Activated CD4-positive, alpha-beta T cell treated with anti-CD3 and anti-CD28 coated beads for 4 hours (primary cell): ENCODE measurements at places on chromosomes 4 and X.

GRCh38 chr4:153018684-153019083, 82.6 kb downstream of the FHDC1 start:
- DNase-seq, result no peak

GRCh38 chr4:140237616-140238350, 83.8 kb upstream of the MAML3 start:
- DNase-seq, result no peak

- DNase-seq, result no peak
Observed at GRCh38 chrX:104130808-104131207, 18.5 kb downstream of the ZCCHC18 start.

- no peak for DNase-seq
Observed at GRCh38 chrX:85569096-85569495, 189.6 kb upstream of the POF1B start.

- DNase-seq, result no peak
Observed at GRCh38 chr4:36133086-36133485, 111.2 kb downstream of the ARAP2 start.

DNA sequence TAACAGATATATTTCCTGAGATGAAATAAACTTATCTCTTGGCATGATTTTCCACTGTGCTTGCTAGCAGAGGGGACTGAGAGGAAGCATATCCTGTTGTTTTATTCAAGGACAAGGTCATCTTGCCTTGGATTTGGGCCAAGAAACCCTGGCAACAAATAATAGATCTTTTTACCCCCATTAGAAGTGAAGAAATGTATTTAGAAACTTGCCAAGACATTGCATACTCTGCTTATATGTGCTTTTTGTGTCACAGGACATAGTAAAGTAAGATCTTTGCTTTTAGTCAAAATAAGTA, 170.2 kb downstream of the RAPGEF2 start:
- DNase-seq, result no peak

GRCh38 chr4:90027565-90027964, 99.6 kb upstream of the CCSER1 start:
- no peak for DNase-seq

DNA sequence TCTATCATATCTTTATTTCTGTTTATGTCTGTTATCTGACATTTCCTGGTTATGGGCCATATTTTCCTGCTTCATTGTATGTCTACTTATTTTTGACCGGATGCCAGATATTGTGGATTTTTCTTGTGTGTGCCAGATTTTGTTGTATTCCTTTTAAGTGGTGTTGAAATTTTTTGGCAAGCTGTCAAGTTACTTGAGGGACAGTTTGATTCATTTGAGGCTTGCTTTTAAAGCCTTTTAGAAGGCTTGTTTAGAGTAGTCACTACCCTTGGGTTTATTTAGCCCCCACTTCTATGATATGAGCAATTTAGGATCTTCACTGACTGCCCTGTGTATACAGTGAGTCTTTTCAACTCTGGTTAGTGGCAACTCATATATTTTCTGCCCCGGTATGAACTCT, 29.2 kb upstream of the NPY2R start:
- DNase-seq, result no peak

DNA sequence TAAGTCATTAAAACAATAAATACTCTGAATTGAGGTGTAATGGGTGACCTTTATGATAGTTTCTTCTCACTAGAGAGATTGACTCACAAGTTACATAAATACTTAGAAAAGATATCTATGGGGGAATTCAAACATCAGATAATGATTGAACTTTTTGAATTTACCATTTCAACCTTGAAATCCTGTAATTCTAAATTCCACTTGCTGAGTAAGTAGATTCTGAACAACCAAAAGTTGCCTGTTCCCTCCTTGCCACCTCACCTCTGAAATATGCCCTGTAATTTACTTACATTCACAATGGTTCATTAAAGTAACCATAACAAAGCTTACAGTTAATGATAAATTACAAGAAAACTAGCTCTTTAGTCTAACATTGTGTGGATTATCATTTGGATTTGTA, 43.3 kb upstream of the SLC39A8 start:
- DNase-seq, result no peak

GRCh38 chr4:38775326-38775725, 7.5 kb downstream of the TLR10 start:
- no peak for DNase-seq

DNA sequence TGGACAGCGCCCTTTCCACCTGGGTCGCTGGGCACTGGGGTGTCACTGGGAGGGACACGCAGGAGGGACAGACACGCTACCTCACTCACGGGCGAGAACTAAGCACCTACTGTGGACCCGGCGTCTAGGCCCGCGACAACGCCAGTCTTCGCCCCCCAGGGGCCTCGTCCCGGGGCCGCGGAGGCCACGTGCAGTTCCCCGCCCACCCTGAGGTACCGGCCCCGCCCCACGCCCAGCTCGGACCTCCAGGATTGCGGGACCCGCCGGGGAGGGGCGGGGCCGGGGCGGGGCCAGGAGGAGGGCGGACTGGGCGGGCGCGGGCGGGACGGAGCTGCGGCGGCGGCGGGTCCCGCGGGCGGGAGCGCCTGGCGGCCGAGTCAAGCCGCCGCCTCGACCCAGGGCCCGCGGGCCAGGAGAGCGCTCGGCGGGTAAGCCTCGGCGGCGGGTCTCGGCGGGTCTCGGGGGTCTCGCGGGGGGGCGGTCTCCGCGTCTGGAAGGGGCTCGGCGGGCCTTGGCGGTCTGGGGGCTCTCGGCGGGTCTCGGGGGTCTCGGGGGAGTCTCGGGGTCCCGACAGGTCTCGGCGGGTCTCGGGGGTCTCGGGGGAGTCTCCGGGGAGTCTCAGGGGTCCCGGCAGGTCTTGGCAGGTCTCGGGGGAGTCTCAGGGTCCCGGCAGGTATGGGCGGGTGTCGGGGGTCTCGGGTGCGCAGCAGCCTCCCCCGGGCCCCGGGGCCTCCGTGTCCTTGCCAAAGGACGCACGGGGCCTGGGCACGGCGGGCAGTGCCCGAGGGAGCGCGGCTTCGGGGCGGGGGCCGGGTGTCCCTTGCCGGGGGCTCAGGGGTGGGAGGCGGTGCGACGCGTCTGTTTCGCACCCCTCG, at the start of gene SH3BP2:
Gene SH3BP2 (plus strand): TSS at position 375 of the 875 bp plus-strand sequence. CDS start 27,533 bp downstream, outside the sequence.
- DNase-seq, result peak; percentile 61

DNA sequence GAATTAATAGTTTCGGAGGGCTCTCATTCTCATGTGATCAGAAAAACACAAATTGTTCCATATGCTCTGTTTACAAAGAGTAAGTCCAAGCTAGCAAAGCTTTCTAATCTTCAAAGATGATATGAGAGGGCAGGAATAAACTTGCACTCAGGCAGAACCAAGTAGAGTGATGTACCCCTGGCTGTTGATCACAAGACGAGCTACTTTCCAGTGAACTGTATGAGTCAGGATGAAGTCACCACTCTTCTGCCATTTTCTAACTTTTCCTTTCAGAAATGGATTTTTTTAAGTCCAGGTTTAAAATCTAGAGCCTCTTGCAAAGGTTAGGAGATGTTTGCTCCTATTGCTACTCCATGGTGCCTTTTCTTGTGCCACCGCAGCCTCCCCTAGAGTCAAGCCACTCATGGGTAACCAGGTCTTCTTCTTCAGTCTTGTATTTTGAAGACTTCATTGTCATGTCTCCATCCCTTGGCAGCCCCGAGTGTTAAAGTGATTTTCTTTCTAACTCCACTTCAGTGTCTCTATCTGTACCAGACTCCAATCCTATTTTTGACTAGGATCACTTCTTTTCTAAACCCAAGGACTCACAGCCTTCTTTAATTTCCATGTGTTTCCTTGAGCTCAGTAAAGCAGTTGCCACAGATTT, 171.9 kb upstream of the GALNT7 start:
- no peak for DNase-seq

- no peak for DNase-seq
Observed at GRCh38 chr4:24519649-24520048, 64.7 kb downstream of the DHX15 start.

- no peak for DNase-seq
Observed at GRCh38 chr4:152586668-152587067, 50.8 kb upstream of the FBXW7 start.

GRCh38 chr4:189840356-189840755, 100.3 kb upstream of the FRG1 start:
- no peak for DNase-seq

- DNase-seq, result no peak
Observed at GRCh38 chrX:38108364-38108763, 102.0 kb downstream of the SYTL5 start.

DNA sequence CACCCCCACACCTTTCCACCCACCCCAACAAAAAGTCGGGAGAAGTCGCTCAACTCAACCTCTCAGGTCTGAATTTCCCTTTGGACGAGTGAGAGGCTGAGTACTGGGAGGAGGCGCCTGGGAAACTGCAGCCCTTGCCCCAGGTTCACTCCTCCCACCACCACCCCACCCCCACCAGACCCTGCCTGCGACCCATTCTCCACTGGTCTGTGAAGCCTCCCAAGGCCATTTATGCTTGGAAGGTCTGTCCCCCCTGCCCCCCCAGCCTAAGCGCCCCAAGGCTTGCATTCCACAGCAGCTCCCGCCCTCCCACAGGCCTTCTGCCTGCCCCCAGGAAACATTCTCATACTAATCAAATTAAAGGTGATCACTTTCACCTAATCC, 27.2 kb downstream of the ELF4 start:
- DNase-seq, result no peak

- DNase-seq, result no peak
Observed at GRCh38 chr4:39521253-39521919, 5.9 kb downstream of the UGDH start.

- DNase-seq, result no peak
Observed at GRCh38 chrX:132034648-132035047, 11.5 kb downstream of the STK26 start.

DNA sequence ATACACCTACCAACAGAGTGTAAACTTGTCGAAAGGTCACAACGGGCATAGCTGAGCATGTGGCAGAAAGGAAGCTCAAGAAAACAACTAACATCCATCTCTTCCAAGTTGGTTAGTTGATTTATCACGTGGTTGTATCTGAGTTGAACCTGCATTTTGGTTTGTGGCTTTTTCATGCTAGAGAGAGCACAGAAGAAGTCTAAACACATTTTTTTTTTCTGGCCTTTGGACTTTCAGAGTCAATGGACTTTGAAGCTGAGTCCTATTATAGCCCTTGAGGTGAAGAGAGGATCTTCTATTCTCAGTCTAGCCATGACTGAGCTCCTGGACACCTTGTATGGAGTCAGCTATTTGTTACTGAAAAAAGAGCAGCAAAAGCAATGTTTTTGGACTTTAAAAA, 150.6 kb upstream of the TRPC5 start:
- no peak for DNase-seq

GRCh38 chr4:146521541-146522097, at the start of gene SLC10A7:
Gene SLC10A7, minus strand, starts transcription at chr4:146521940. Its CDS starts 223 bp downstream, at chr4:146521717.
- peak; percentile 66 for DNase-seq

GRCh38 chr4:188127214-188127874, 11.9 kb upstream of the TRIML1 start:
- DNase-seq, result no peak

DNA sequence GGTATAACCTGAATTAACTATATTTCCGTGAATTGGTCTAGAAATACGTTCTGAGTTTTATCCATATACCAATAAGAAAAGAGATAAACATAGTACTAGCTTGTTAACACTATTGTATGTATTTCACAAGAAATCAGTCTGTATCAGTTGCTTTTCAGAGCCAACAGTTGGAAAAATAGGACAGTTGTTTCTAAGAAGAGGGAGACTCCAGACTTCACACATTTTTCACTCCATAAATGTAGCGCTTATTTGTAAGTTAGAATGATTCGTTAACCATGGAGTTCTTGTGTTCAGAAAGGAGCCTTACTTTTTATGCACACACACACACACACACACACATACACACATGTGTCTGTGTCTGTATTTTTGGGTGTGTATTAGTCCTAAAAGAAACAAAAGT, 376.7 kb upstream of the SMIM31 start:
- no peak for DNase-seq

DNA sequence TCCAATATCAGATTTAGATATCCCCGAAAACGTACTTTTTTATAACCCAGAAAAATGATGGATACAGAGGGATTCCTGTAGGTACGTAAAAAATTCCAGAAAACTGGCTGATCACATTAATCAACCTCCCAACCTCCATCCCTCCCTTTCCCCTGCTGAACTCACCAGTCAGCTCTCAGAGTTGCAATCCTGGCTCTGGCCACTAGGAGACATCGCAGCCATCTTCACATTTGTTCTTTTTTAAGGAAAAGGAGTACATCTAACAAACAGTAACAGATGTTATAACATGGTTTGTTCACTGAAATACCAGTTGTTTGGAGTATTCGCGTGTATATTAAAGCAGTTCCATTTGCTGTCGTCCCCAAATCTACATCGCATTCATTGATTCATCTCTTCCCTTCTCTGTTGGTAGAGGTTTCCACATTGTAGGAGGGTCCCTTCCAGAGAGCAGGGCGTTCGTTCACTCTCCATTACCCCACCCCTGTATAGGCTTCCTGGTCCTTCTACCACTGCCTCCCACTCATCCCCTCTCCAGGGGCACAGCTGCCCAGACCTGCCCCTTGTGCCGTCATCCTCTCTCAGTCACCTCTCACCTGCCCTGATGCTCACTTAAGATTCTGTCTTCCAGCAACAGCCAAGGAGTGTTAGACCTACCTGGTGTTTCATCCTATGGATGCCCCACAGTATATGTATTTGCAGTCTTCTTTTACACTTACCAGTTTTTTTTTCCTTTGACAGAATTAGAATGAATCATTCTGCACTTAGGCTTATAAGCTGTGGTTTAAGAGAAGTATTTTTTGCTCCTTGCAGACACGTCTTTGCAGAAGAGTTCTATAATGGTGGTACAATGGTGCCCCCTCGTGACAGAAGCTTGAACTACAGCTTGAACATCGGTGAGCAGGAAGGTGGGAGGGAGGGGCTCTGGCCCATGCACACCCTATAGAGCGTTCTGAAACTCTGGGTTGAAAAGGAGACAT, 36.8 kb upstream of the RAB40AL start:
- peak; percentile 75 for DNase-seq

DNA sequence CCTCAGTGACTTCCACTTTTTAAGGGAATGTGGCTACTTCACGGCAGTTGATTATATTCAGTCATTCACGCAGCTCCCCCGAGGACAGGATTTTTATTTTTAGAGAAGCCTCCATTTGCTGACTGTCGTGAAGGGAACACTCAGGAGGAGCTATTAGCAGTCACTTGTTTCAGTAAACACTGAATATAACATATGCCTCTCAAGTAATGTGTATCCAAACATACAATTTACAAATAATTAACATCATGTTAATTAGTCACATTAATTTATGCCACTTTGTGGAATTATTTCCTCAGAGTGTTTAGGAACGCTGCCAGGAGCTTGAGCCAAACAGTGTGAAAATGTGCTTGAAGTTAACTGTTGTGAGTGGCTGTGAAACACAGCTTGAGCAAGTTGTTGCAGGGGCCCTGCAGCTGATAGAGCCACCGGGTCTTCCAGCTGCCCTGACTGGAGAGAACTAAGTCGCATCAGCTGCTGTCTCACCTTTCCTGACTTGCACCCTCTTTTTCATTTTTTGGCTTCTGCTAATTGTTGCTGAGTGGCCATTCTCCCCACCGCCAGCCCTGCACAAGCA, 245.6 kb downstream of the LDB2 start:
- no peak for DNase-seq
